Stimulated activated CD8-positive, alpha-beta memory T cell treated with anti-CD3 and anti-CD28 coated beads, Interleukin-2, amount 100 ng/mL, for 1 hour (primary cell): ENCODE measurements at places on chromosomes 7 and 10.

DNA sequence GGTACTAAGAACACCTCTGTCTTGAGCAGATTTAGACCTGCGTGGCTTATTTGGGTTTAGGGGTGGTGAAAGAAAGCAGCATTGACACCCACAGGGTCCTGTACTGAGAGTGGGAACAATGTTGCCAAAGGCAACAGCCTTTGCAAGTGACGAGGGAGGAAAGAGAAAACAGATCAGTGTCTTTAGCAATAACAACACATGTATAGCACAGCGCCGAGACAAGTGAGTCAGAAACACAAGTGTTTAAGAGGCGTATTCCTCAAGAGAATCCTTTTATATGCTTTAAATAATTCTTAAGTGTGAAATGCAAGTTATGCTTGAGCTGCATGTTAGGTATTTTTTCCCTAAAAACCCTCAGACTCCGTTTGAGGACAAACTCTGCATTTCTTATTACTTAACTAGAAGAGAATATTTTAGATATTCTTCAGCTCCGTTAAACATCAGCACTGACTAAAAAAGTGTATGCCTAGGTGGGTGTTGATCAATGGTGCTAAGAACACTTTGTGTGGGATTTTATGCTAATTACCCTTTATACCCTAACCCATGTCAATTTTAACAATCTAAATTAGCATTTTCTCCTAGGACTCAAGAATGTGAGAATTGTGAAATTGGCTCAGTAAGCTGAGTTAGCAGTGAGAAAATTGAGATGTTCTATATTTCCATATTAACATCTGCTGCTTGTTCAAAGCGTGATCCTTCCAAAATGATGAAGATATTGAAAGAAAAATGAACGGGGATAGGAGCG, 1095.4 kb upstream of the CELF2 start:
- DNase-seq = no peak

DNA sequence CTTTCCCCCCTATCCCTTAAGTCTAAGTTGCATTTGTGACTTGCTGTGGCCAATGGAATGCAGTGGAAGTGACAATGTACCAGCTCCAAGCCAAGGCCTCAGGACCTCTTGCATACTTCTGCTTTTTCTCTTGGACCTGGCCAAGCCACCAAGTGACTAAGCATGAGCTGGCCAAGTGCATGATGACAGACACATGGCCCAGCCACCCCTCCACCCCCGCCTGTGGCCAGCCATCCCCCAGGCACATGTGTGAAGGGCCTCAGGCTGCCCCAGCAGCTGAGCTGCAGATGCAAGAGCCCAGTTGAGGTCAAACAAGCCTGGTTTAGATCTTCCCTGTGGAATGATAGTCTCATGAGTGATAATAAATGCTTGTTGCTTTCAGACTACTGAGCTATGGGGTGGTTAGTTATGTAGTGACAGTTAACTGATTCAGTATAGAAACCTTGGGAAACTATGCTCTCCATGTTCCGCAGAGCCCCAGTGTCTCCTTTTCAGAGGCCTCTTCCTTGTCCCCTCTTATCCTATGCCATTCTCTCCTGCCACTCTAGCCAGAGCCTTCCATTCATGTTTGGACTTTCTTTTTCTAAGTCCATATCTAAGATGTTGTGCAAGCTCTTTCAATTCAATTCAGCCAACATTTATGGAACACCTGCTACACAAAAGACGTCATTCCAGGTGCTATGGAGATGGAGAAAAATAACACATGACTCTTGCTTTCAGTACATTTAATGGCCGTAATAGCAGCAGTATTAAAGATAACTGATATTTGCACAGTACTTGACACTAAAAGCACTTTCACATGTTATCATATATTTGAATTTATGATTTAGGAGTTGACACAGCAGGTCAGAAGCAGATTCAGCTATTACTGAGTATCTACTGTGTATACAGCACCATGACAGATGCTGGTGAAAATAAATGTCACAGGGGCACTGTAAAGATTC, 55.5 kb upstream of the LOXL4 start:
- DNase-seq = no peak

GRCh38 chr10:34689053-34689452, 126.0 kb downstream of the PARD3 start:
- no peak for DNase-seq

DNA sequence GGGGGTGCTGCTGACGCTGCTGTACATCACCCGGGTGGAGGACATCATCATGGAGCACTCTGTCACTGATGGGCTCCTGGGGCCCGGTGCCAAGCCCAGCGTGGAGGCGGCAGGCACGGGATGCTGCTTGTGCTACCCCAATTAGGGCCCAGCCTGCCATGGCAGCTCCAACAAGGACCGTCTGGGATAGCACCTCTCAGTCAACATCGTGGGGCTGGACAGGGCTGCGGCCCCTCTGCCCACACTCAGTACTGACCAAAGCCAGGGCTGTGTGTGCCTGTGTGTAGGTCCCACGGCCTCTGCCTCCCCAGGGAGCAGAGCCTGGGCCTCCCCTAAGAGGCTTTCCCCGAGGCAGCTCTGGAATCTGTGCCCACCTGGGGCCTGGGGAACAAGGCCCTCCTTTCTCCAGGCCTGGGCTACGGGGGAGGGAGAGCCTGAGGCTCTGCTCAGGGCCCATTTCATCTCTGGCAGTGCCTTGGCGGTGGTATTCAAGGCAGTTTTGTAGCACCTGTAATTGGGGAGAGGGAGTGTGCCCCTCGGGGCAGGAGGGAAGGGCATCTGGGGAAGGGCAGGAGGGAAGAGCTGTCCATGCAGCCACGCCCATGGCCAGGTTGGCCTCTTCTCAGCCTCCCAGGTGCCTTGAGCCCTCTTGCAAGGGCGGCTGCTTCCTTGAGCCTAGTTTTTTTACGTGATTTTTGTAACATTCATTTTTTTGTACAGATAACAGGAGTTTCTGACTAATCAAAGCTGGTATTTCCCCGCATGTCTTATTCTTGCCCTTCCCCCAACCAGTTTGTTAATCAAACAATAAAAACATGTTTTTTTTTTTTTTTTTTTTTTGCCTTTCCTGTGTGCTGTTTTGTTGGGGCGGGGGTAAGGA, 55.8 kb downstream of the TSPAN15 start:
- no peak for DNase-seq

DNA sequence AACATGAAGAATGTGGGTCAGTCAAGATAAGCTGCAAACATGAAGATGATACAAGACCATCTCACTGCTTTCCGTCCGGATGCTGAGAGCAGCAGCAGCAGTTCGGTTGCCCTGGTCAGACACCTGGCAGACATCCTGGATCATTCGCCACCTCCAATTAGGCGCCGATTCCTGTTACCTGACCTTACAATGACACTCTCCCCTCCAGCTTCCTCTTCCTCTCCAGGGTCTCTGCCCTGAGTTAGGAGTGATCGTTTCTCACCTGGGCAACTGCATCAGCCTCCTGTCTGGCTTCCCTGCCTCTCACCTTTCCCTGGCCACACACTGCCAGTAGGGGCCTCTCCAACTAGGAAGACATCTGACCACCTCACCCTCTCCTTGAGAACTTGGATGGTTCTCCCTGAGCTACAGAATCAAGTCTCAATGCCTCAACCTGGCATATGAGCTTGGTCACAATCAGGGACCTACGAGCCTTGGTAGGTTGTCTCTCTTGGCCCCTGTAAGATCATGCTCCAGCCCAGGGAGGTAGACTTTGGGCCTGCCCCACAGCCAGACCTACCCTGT, 31.4 kb upstream of the ENO4 start:
- DNase-seq = no peak

- DNase-seq = no peak
These were observed 5.1 kb downstream of the NME8 start for GRCh38 chr7:37853468-37853867.

GRCh38 chr7:11538751-11539299, 293.2 kb downstream of the THSD7A start:
- DNase-seq = no peak

GRCh38 chr10:21479570-21480315, 45.7 kb downstream of the SKIDA1 start:
- no peak for DNase-seq

DNA sequence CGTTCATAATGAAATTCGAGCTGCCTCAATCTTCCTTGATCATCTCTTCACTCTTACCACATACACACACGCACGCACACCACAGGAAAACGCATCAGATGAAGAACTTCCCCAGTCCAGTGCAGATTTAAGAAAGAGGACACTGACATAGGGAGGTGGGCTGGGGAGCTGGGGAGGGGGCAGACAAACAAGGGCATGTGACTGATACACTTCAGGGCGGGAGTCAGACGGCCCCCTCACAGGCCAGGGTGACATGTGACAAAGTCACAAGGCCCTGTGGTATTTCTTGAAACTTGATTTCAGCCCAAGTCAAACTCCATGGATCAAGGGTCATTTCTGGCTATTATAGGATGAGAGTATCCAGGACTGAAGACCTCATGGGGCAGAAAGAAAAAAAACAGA, 82.6 kb downstream of the KCNMA1 start:
- DNase-seq = no peak

GRCh38 chr7:73638911-73639310, 14.6 kb upstream of the MLXIPL start:
- no peak for DNase-seq

DNA sequence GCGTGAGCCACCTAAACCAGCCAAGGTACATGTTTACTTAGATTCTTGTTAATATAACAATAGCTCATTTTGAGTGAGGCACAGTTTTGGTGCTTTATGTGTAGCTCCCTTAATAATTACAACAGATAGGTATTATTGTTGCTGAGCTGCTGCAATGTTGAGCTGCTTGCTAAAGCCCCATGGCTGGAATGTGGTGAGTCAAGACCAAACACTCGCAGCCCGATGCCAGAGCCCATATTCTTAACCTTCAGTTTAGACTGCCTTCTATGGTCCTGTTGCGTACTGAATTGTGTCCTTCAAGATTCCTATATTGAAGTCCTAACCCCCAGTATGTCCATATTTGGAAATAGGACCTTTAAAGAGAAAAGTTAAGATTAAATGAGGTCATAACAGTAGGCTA, 407.1 kb downstream of the NEBL start:
- no peak for DNase-seq

GRCh38 chr10:79146611-79147130, 77.9 kb downstream of the ZMIZ1 start:
- no peak for DNase-seq

DNA sequence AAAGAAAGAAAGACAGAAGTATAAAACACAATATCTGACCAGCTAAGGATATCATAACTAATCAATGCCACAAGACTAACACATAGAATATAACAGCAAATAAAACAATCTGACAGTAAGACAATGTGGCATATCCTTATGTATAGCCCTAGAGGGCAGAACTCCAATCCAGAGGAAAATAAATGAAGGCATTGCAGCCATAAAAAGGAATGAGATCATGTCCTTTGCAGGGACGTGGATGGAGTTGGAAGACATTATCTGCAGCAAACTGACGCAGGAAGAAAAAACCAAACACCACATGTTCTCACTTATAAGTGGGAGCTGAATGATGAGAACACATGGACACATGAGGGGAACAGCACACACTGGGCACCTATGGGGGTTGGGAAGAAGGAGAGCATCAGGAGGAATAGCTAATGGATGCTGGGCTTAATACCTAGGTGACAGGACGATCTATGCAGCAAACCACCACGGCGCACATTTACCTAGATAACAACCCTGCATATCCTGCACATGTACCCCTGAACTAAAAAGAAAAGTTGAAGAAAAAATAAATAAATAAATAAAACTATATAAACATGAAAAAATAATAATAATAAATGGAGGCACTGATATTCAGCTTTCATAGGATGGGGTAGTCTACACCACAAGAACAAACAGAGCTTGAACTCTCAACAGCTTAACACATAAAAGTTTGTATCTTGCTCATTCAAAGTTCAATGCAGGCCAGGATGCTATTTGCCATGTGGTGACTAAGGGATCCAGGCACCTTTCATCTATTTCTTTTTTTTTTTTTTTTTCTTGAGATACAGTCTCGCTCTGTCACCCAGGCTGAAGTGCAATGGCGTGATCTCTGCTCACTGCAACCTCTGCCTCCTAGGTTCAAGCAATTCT, 66.1 kb upstream of the KAT6B start:
- no peak for DNase-seq

DNA sequence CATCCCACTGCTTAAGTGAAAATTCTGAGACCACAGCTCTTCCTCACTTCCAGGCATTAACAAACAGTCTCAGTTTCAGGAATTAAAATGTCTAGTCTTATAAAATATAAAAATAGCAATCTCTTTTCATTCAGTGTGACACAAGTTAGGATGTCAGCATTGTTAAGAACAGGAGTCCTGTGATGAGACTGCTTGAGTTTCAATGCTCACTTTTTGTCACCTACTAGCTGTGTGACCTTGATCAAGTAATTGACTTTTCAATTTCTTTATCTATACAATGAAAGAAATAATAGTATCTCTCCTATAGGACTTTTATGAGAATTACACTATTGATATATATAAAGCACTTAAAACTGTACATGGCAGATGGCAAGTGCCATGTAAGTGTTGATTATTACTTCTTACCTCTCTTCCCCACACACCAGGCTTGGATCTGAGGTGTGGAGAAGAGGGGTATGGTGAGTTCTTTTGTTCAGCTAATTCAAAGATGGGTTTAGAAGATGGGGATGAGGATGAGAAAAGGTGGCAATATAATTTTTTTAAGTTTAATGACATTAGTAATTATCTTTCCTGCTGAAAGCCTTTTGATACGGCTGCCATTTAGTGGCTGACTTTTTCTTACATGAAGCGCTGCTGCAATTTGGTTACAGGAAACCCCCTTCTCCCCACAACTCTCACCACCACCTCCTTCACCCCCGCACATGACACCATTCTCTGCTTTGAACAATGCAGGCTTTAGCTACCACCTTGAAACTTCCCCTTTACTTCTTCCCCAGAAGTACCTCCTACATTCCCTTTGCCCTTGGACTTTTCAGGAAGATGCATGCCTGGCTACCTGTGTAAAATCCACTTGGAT, 20.8 kb upstream of the HYAL4 start:
- DNase-seq = no peak

DNA sequence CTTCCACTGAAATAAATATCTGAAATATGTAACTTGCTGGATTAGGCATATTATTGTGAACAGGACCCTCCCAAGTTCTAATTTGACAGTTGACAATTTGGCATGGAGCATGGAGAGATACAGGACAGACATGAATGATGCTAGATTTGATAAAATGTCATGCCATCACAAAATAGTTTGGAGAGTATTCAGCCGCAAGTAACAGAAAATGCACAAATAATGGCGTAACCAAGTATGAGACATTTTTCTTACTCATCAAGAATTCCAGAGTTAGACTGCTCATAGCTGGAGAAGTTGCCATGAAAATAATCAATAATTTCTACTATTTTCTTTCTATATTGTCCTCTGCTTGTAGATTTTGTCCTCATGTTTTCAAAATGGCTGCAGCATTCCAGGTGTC, 45.5 kb upstream of the GPAM start:
- no peak for DNase-seq

DNA sequence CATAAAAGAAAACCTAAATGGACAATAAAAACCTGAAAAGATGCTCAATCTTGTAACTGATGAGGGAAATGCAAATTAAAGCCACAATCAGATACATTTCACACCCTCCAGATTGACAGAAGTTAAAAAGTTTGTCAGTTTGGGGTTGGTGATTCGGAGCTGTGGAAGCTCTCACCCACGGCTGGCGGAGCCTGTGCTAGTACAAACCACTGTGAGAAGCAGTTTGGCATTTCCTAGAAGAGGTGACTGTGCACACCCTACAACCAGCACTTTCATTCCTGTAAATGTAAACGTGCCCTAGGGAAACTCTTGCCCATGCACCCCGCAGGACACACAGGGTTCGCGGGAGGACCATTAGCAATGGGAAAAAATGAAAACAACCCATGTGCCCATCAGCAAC, 114.1 kb downstream of the BMS1 start:
- no peak for DNase-seq

GRCh38 chr10:88500656-88501055, 82.5 kb downstream of the RNLS start:
- no peak for DNase-seq

GRCh38 chr7:3825491-3825890, 524.4 kb downstream of the SDK1 start:
- no peak for DNase-seq
